NCI-H1694 (cell line): ENCODE measurements at places on chromosomes 3 and 15.

DNA sequence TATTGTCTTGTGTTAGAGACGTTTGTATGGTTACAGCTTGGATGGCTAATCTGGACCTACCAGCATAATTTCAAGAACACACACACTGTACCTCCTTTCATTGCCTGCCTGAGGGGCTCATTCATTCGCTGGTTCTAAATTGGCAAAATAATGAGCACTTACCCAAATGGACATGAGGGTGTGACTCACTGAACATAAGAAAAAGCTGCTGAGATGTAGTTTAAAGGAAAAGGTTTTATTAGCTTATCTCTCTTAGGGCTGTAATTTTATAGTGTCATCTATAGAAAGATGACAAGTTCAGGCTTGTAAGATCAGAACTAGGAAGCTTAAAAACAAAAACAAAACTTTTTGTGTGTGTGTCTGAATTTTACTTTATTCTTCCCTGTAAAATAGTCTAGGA, 120.7 kb upstream of the WNT7A start:
- no peak for DNase-seq

DNA sequence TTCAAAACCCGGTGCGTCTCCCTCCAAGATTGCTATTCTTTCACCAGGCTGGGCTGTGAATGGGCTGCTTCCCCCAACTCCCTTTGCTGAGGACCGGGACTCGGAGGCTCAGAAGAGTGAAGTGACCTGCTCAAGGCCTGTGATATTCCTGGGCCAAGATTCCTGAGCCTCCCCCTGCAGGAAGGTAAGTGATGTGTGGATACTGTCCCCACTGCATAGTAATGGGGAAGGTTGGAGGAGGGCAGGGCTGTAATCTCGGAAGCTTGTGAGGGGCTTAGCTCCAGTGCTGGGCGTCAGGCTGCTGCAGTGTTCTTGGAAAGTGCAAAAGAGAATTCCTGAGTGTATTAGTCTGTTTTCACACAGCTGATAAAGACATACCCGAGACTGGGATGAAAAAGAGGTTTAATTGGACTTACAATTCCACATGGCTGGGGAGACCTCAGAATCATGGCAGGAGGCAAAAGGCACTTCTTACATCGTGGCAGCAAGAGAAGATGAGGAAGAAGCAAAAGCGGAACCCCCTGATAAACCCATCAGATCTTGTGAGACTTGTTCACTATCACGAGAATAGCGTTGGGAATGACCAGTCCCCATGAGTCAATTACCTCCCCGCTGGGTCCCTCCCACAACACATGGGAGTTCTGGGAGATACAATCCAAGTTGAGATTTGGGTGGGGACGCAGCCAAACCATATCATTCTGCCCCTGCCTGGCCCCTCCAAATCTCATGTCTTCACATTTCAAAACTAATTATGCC, 67.6 kb downstream of the EFCAB12 start:
- DNase-seq = no peak

- no peak for DNase-seq
These were observed 5.0 kb upstream of the KBTBD8 start for GRCh38 chr3:66993082-66993481.

- DNase-seq = no peak
These were observed 77.1 kb upstream of the PRTG start for GRCh38 chr15:55820043-55820442.

DNA sequence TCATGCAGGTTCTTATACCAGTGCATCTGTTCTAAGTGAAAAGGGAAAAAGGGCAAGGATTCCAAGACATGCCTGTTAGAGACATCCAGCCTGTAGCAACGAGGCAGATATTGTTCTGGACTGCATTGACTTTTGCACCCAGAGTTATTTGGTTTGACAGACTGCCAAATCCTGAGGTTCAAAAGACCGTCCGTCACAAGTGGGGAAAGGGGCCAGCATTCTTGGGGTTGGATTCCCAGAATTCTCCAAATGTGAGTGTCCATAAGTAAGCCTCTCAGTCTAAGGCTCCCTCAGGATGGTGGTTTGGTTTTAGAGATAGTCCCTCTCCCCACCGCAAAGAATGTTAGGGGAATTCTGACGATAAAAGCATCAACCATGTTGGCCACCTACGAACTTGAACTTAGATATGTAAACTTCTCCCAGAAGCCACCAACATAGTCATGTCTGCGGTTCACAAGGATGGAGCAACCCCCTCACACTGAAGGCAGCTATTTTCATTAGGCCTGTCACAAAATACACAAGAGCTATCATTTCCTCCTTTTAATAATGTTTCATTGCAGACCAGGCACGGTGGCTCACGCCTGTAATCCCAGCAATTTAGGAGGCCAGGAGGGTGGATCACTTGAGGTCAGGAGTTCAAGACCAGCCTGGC, 13.6 kb upstream of the LACTB start:
- no peak for DNase-seq

DNA sequence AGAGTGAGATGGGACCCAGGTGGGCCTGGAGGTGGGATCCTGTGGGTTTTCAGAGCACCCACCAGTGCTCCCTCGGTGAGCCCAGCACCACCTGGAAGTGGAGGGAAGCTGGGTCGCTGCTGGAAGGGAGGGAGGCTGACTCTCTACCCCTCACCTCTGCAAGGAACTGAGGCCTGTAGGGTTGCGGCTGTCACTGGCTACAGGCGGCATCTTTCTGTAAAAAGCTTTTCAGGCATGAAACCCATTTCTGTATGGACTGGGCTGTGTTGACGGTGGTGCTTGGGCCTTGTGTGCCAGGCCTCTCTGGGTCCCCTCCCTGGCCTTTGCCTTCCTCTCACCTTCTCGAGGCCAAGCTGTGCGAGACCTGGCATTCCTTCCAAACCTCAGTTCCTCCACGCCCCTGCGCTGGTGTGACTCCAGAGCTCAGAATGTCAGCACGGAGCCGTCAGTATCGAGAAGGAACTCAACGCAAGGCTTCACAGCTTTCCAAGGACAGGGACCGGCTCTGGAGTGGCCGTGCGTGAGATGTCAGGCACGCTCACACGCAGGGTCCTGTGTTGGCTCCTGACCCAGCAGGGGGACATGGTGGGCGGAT, 16.6 kb downstream of the ABTB1 start:
- no peak for DNase-seq

DNA sequence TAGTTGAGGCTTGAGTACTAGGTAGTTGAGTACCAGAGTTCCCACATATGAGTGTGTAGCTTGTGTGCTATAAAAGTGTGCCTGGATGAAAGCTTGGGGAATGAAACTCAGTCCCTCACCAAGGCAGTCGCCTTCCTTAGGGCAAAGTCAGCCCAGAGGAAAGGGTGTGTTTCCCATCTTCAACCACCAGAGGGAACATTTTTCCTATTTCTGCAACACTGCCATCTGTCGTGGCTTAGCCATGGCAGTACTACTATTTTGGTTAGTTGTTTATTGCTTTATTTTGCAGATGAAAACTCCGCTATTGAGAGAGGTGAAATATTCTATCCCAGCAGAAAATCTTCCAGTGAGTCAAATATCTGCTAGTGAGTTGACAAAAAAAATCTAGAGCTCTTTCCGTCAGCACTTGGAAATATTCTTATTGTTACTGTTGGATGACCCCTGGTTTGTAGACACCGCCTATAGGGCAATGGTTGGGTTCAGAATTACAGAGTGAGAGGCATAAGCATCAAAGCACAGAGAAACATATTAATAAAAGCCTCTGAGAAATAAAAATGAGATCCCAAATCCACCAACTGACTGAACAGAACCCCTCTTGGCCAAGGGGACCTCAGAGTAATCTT, 239.9 kb downstream of the CPNE4 start:
- DNase-seq = peak; percentile 22

GRCh38 chr3:58570851-58571250, 6.3 kb downstream of the FAM107A start:
- DNase-seq = no peak

GRCh38 chr3:50624634-50625033, 7.7 kb downstream of the MAPKAPK3 start:
- DNase-seq = no peak

- DNase-seq = peak; percentile 61
These were observed at the start of gene SHC4 for GRCh38 chr15:48963524-48964113. Gene SHC4 (minus strand): TSS chr15:48963919. CDS start chr15:48963015, 904 bp downstream.

GRCh38 chr3:126476166-126477060, 722 bp upstream of the ZXDC start:
- DNase-seq = no peak

DNA sequence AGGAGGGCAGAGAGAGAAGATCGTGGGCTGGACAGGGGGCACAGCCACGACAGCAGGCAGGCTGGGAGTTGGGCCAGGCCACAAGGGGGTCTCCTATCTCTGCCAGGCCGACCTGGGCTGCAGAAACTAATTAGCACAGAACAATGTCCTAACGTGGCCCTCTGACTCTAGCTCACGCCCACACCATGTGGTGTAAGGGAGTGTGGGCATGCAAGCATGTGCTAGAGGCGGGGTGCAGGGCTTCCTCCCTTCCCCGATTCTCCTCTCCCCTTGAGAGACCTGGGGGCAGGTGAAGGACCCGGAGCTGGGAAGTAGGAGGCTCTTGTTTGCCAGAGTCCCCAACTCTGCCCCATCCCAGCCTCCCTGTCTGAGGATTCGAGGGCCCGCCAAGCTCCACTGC, 65.5 kb downstream of the LINGO1 start:
- DNase-seq = no peak

- no peak for DNase-seq
These were observed 8.0 kb downstream of the TM6SF1 start for GRCh38 chr15:83115410-83115809.
